ENCODE measurements at places on chromosomes 7 and 10. TPM values are rescaled to one million over a fixed set of nuclear protein-coding genes. Genes with fewer than 3 reads are reported as not detected.

GRCh38 chr10:9296190-9296589 is 1241.7 kb downstream of the GATA3 start:
- DNase-seq, result no peak

- no peak for DNase-seq
Observed at GRCh38 chr10:110898391-110898790, 20.6 kb downstream of the BBIP1 start.

SLC26A4 gene
- total RNA-seq, result 10.4 TPM

- peak; percentile 57 for DNase-seq
Observed at GRCh38 chr7:13742811-13743210, 246.7 kb downstream of the ETV1 start.

GRCh38 chr10:26759008-26759407 is 61.5 kb downstream of the PDSS1 start:
- no peak for DNase-seq

DNA sequence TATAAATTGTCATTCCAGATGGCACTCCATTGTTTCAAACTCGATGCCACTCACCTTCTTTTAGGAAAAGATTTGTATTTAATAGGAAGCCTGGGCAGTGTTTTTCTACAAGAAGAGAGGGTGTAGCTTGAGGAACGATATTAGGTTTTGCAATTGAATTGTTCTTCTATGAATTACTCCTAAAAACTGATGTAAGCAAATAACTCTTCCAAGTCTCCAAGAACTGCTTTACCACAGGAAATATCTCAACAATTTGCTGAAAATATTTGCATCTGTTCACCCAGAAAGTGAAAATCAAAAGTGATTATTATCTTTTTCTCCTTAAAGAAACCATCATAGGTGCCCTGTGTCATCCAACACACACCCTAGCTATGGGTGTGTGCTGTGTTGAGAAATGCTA is 261.3 kb upstream of the MEOX2 start:
- no peak for DNase-seq

GRCh38 chr7:118264836-118265235 is 40.3 kb downstream of the ANKRD7 start:
- no peak for DNase-seq

DNA sequence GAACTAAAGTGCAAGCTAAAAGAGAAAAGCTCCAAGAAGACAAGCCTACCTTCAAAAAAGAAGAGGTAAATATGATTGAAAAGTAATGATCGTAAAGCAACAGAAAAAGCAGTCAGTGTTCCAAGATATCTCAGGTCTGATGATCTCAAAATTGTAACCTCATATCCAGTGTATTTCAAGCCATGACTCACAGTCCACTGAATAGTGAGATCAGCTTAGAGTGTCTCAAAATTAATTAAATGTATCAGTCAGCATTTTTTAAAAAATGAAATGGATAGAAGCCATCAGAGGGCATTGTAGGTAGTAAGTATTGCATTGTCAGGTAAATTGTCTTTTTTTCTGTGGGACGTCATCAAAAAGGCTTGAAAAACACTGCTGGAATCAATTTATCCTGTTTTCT is 50.6 kb upstream of the AGBL3 start:
- DNase-seq, result no peak

TRIM73 gene
- total RNA-seq, result 0.90 TPM

- peak; percentile 89 for DNase-seq
Observed at GRCh38 chr7:152025077-152025936, at the start of gene GALNT11. GALNT11 (plus strand) TSS chr7:152025674; CDS start chr7:152094228, 68,554 bp downstream.

- no peak for DNase-seq
Observed at GRCh38 chr7:130955565-130955919, 221.5 kb upstream of the KLF14 start.

GRCh38 chr7:7159063-7159658 is 23.2 kb upstream of the C1GALT1 start:
- DNase-seq, result no peak

All from dermis microvascular lymphatic vessel endothelial cell (primary cell).